Memory B cell (primary cell): ENCODE measurements at places on chromosomes 6 and 20.

DNA sequence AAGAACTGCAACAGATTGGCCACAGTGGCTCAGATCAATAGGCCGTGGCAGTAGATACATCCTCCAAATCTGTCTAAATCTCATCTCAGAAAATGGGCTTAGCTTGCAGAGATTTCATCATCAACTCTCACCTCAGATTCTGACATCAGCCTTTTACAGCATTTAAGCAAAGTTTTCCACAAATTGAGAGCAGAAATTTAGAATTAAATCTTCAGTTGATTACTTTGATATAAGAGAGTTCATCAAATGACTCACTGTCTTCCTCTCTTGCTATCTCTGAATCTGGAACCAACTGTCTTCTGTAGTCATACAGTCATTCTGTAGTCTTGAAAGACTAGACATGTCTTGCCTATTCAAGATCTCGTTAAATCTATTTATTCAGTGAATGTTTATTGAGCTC lies 45.2 kb upstream of the CTAGE9 start:
- DNase-seq = no peak

- DNase-seq = no peak
These were observed 8.1 kb upstream of the SALL4 start for GRCh38 chr20:51810155-51811041.

- no peak for DNase-seq
These were observed 122.2 kb downstream of the ANKRD60 start for GRCh38 chr20:58106143-58106750.

- no peak for DNase-seq
These were observed 47.7 kb upstream of the RNF182 start for GRCh38 chr6:13877051-13877450.

GRCh38 chr6:45686841-45687569 lies 309.3 kb upstream of the SUPT3H start:
- DNase-seq = no peak

GRCh38 chr6:47135772-47136171 lies 93.6 kb upstream of the ADGRF1 start:
- DNase-seq = no peak

- no peak for DNase-seq
These were observed 15.5 kb upstream of the RNF144B start for GRCh38 chr6:18371656-18372055.

DNA sequence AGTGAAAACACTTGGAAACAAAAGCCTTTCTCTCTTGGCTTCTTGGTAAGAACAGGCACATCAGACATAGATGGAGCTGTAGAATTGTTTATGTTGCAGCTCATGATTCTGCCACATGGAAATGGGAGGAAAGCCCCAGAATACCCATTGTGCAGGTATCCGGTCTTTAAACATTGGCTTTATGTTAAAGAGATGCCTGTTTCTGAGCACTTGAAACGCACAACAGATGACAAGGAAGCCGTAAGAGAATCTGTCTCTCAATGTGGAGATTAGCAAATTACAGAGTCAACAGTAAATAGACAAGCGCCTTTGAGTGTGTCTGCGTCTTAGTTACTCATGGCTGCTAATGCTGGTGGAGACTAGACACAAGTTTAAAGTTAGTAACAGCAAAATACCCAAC lies 10.5 kb downstream of the TNFAIP3 start:
- DNase-seq = no peak

GRCh38 chr20:36275011-36275410 lies 31.1 kb upstream of the DLGAP4 start:
- DNase-seq = no peak

DNA sequence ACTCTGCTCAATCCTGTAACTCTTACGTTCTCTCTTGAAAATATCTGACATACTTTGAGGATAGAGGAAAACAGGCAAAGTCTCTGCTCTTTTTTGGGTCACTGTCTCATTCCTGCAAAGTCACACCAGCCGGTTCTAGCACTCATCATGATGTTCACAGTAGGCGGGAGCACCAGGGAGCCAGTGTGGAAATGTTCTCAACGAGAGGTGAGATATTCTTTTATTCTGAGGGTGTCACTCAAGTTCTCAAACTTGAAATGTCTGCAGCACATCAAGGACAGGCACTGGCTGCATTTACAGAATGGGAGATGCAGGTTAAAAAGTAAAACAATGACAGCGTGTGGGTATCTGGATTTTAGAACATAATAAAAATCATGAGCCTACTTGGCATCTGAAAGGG lies 714.7 kb downstream of the QKI start:
- DNase-seq = no peak

- DNase-seq = no peak
These were observed 171.1 kb downstream of the ADAT2 start for GRCh38 chr6:143279385-143279784.

GRCh38 chr6:85641522-85641896 lies 1.2 kb downstream of the SYNCRIP start:
- DNase-seq = no peak

GRCh38 chr20:16801919-16802651 lies 53.9 kb downstream of the OTOR start:
- DNase-seq = peak; percentile 25

DNA sequence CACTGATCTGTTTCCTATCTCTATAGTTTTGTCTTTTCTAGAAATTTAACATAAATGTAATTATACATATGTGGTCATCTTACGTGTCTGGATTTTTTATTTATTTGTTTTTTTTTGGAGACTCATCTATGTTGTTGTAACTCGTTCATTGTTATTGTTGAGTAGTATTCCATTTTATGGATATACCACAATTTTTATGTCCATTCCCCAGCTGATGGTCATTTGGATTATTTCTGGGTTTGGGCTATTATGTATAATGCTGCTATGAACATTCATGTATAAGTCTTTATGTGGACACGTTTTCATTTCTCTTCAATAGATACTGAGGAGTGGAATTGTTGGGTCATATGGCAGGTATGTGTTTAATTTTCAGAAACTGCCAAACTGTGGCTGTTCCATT lies 10.2 kb downstream of the DZANK1 start:
- DNase-seq = no peak

GRCh38 chr6:21586740-21587178 lies 6.8 kb upstream of the SOX4 start:
- no peak for DNase-seq

- DNase-seq = no peak
These were observed 100.7 kb upstream of the CD93 start for GRCh38 chr20:23186808-23187207.

DNA sequence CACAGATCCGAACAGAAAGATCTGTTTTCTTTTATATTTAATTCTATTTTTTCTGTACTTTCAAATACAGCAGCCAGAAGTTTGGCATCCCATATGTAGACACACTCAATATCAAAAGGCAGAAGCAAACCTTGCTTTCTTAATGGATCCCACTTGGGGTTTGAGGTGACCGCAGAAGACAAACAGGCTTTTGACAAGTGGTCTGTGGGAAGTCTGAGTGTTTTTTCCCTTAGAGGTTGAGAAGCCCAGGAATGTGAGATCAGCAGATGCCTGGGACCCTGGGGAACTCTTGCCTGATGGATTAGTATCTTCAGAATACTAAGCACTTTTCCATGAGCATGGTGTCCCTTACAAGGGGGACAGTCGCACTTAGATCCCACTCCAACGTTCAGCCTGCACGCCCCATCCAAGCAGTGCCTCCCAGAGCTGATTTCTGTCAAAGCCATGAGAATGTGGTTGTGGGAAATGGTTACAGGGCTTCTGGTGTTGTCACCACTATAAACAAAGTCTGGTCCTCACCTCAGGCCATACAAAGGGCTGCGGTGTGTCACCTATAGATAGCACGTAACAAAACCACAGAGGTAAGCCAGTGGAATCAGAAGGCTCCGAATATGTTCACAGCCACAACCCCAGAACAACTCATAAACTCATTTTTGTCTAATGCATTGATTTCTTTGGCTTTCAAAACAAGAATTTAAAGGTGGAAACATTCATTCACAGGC lies 12.7 kb downstream of the IL17F start:
- no peak for DNase-seq

DNA sequence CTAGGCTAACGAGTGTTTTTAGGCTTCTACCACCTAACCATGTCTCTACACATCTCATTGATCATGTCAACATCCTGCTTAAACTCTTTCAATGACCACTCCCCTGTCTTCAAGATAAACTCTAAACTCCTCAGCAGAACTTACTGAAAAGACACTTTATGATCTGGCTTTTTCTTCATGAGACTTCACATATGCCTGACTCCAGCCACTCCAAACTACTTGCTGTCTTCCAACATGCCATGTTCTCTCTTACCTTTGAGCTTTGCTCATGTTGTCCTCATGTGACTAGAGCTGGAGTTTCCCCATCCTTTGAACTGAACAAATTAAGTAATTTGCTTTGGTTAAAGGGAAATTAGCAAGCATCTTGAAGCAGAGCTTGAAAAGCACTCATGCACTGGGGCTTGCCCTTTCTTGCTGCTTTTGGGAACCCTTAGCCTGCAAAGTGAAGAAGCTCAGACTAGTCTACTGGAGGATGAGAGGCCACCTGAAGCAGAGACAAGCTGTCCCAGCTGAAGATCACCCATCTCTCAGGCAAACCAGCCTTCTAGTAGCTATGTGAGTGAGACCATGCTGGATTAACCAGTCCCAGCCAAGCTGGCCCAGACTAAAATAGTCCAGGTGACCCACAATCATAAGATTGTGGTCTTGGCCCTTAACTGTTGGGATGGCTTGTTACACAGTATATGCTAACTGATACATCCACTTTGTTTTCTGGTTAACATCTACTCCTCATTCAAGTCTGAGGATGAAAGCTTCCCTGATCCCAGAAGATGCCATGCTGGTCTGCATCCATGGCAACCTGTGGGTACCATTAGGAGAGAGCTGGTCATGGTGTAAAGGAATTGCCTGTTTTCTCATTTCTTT lies 235.8 kb downstream of the GMPR start:
- no peak for DNase-seq

- DNase-seq = no peak
These were observed 174.5 kb downstream of the WDR27 start for GRCh38 chr6:169527306-169527705.

GRCh38 chr6:5004373-5005037 lies 668 bp upstream of the RPP40 start:
- DNase-seq = no peak

DNA sequence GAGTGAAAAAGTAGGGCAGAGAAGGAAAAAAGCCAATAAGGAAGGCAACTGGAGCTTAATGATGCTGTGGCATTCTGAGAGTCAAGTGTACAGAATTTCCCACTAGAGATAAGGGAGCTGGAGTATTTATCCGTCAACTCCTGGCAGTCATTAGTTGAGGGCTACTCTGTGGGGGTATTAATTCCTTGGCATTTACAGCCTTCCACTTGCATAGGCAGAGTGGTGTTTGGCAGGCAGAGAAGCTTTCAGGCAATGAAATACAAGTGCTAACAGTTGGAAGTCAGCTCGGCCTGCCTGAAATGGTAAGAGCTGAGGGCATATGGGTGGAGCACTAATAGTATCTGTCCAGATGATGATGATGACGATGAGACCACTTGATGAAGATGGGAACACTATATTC lies 207.3 kb upstream of the FLRT3 start:
- no peak for DNase-seq

DNA sequence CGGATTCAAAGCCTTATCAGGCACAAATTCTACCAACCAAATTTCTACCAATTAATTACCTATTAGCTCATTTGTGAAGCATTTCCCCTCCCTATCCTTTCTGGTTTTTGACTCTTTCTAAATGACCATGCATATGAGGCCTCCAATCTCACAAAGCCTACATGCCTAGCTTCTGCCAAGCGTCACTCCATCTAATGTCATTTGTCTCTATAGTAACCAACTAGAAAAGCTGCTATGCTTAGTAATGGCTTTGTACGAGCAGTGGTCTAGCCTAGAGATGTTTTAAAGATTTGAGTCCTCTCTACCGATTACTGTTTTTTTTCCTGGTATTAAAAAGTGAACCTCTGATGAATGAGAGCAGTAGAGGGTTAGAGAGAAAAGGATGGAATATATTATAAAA lies 4.8 kb upstream of the ASF1A start:
- no peak for DNase-seq

GRCh38 chr6:161091972-161092701 lies 100.6 kb downstream of the MAP3K4 start:
- DNase-seq = no peak

GRCh38 chr6:18400831-18401446 lies 13.8 kb downstream of the RNF144B start:
- DNase-seq = no peak

DNA sequence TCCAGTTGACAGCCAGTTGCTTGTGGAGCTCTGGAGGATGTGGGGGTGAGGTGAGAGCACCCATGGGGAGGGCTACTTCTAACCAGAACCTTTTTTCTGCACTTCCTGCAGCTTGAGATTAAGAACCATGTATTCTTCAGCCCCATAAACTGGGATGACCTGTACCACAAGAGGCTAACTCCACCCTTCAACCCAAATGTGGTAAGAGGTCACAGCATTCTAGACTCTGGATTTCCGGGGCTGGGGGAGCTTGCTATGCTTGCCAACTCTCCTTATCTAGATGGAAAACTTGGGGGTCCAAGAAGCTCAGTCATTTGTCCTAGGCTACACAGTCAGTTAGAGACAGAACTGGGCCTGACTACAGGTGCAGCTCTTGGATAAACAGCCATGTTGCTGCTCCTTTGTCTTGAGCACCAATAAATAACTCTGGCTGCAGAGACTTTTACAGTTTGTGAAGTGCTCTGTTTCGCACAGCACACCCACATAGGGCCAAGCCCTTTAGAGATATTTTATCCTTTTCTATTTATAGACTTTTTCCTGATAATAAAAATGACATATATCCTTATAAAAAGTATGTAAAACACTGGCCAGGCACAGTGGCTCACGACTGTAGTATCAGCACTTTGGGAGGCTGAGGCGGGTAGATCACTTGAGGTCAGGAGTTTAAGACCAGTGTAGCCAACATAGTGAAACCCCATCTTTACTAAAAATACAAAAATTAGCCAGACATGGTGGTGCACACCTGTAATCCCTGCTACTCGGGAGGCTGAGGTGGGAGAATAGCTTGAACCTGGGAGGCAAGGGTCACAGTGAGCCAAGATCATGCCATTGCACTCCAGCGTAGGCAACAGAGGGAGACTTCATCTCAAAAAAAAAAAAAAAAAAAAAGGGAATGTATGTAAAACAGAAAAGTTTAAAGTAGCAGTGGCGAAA lies 10.6 kb upstream of the IFT52 start:
- no peak for DNase-seq

DNA sequence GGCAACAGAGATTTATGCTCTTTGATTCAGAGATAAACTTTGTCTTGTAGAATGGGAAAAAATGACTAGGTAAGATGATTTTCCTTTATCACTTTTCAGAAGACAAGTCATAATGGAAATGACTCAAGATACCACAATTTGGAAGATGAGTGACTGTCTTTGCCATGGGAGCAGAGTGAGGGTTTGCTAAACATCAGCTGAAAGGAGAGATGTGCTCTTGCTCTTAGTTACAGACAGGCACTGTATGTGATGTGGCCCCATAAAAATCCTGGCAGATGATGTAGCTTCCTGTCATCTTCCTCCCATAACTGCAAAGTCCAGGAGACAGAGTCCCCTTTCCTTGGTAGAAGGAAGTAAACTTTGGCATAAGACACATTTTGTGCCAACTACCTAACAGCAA lies 47.6 kb downstream of the BACH2 start:
- no peak for DNase-seq

GRCh38 chr20:45118028-45118427 lies 3.1 kb upstream of the WFDC5 start:
- no peak for DNase-seq

GRCh38 chr6:120405947-120406346 lies 928.3 kb downstream of the TBC1D32 start:
- no peak for DNase-seq
